Omental fat pad (tissue), 4 donors: ENCODE measurements at places on chromosomes 5 and 9.
A peak's percentile ranks its signal among the peaks of the same experiment; 100 is the strongest.

DNA sequence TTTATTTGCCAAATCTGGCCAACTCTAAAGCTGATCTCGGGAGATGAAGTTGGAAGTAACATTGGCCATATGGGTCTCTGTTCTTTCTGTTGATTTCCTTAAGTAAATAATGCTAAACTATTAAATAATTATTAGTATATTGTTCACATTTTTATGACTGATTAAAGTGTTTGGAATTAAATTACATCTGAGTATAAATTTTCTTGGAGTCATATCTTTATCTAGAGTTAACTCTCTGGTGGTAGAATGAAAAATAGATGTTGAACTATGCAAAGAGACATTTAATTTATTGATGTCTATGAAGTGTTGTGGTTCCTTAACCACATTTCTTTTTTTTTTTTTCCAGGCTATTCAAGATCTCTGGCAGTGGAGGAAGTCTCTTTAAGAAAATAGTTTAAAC lies 9.3 kb upstream of the FGF18 start:
- no peak for DNase-seq

- no peak for DNase-seq
These were observed 36.1 kb upstream of the SLC2A8 start for GRCh38 chr9:127360829-127361228.

- DNase-seq = peak; percentile 58
These were observed 165.0 kb upstream of the ZNF462 start for GRCh38 chr9:106697750-106698502.

DNA sequence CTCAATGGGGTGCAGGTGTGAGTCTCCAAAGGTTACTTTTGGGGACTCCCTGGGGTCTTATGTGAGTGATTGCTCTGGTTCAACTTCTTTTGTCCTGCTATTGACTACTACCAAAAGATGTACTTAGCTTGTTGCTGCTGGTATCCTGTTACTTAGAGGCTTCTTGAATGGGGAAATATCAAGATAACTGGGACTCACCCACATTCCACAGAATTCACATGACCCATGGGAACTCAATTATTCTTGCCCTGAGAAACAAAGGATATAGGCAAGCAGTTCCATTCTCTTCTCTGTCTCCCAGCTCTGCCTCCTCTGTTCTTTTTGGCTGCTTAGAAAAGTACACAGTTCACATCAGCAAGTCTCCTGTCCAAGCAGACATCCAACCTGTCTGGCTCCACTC lies 105.9 kb downstream of the UNC13B start:
- no peak for DNase-seq

- no peak for DNase-seq
These were observed 55.3 kb downstream of the RPS23 start for GRCh38 chr5:82222597-82223574.

- DNase-seq = no peak
These were observed 576 bp downstream of the MAP1B start for GRCh38 chr5:72107901-72108201.

GRCh38 chr5:138739938-138740337 lies 13.3 kb upstream of the CTNNA1 start:
- no peak for DNase-seq

DNA sequence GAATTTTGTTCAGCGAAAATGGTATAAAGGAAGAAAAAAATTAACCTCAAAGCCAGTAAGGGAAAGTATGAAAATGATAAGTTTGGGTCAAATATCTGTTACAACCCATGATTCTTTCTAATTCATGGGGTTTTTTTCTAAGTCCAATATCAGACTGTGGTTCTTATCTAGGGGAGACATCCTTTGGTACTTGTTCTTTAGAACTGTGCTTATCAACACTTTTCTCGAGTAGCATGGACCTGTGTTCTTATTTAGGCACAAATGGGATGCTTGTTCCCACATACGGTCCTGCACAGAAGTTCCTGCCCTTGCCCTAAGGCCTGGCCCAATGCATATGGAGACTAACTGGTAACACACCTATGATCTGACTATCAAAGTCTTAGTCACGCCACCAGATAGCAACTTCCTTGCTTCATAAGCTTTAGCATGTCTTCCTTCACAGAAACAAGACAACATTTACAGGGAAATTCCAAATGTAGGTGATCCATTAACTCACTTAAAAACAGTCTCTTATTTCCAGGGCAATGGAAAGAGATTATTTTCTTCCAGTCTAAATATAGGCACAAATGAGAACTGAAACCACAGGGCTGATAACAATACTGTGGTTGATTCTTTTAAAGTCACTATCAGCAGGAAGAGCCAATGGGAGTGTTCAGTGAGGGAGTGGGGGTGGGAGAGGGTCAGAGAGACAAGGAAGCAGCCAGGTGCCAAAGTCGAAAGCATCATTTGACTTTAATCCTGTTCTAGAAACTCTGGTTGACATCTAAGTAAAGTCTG lies 268.8 kb upstream of the ANKRD55 start:
- no peak for DNase-seq

DNA sequence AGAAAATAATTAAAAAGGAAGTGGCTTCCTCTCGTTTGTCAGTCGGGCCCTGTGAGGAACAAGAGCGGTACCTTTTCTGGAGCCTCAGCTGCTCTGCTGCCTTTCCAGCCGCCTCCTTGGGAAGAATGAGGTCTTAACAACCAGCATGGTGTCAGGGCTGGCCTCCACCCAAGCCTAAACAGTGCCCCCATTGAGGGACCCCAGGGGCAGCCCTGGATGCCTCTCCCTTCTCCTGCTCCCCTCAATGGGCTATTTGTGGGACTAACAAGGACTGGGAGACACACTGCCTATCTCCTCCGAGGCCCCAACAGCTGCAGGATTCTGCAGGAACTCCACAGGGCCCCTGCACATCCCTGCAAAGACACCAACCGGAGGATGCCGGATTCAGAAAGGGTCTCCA lies 155.4 kb upstream of the MAP3K1 start:
- DNase-seq = no peak

DNA sequence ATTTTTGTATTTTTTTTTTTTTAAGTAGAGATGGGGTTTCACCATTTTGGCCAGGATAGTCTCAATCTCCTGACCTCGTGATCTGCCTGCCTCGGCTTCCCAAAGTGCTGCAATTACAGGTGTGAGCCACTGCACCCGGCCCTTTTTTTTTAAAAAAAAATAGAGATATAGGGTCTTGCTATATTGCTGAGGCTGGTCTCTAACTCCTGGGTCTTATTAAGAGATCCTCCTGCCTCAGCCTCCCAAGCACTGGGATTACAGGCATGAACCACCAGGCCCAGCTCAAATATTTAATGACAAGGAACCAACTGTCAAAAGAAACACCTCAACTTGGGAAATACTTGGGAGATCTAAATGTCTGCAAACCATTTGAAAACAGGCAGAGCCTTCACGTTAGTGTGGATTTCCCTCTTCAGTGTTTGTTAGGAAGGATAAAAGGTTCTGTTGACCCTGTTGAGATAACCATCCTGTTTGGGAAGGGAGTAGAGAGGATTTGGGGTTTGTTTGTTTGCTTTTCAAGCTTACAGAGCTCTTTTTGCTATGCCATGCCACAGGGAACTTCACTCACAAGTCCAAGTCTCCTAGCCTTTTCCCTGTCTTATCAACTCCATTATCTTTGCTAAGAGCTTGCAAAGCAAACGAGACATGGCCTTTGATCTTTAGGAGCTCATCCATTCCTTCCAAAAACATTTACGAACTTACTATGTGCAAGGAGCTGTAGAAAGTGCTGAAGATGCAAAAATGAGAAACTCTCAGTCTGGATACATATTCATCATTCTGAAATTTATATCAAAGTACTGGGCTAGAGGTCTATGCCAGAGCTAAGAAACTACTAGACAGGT lies 7.5 kb downstream of the FAXDC2 start:
- DNase-seq = no peak

- no peak for DNase-seq
These were observed 55.6 kb upstream of the MELK start for GRCh38 chr9:36517131-36517530.

DNA sequence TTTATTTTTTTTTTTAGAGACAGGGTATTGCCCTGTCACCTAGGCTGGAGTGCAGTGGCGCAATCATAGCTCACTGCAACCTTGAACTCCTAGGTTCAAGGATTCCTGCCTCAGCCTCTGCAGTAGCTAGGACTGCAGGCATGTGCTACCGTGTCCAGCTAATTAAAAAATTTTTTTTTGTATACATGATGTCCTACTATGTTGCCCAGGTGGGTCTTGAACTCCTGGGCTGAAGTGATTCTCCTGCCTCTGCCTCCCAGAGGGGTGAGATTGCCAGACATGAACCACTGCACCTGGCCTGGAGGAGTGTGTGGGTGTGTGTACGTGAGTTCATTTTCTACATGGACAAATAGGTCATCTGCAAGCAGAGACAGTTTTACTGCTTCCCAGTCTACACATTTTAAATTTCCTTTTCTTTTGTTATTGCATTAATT lies 33.8 kb downstream of the JMY start:
- no peak for DNase-seq

DNA sequence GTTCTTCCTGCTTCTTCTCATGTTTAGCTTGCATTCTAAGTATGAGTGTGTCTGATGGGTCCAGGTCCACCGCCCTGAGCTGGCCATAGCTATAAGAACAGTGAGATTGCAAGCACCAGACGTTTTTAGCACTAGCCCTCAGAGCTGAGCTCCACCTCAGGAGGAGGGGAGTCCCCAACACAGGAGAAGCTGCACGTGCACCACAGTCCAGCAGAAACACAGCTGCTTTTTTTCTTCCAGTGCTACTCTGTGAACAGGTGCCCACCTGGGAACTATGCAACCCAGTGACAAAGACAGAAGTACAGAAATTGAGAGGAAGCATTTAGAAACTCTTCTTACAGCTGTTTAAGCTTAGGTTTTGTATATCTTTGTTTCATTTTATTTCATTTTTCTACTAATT lies 299.4 kb downstream of the MARCHF11 start:
- no peak for DNase-seq

DNA sequence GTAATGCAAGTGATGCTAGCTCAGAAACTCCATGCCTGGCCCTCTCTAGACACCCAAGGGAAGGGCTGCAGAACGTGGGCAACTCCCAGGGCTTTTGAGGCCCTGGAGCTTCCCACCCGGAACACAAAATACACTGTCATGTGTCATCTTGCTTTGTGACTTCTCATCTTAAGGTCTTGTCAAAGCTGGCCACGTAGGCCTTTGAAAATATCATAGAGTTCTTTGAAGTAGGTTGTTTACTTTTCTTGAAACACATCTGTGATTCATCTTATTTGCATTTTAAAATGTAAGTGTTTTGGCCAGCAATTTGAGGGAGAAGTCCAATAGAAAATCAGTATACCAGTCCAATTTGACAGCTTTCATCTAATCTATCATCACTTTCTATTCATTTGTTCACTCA lies 40.2 kb upstream of the PALM2AKAP2 start:
- DNase-seq = no peak

DNA sequence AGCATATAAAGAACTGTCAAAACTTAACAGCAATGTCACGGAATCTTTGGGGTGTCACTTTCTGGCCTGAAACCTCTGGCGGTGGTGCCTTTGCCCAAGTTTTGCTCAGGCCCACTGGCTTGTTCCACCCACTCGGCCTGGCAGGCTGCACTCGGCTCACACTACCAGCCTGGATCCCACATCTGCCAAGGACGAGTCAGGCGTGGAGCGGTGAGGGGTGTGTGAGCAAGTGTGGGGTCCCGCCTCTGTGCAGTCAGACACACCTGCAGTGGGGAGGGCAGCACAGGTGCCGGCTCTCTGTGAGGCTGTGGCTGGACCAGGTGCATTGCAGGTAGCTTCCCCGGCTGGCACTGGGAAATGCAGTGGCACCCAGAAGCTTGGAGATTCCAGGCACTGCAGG lies 40.0 kb downstream of the TSPAN17 start:
- no peak for DNase-seq

DNA sequence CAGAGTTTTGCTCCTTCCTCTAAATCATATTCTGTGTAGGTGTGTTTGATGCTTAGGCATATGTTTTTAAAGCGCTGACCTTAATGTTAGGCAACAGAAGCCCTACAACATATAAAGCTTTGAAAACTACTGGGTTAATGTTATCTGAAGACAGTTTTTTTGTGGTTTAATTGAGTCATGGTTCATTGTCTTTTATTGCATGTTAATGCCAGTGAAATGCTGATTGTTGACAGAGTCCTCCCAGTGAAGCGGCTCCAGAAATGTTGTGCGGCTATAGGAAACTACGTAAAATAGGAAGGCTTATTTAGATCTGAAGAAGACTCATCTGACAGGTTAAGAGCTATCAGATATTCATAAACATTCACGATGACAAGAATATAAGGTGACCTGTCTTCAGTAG lies 424.6 kb downstream of the CCDC171 start:
- no peak for DNase-seq

DNA sequence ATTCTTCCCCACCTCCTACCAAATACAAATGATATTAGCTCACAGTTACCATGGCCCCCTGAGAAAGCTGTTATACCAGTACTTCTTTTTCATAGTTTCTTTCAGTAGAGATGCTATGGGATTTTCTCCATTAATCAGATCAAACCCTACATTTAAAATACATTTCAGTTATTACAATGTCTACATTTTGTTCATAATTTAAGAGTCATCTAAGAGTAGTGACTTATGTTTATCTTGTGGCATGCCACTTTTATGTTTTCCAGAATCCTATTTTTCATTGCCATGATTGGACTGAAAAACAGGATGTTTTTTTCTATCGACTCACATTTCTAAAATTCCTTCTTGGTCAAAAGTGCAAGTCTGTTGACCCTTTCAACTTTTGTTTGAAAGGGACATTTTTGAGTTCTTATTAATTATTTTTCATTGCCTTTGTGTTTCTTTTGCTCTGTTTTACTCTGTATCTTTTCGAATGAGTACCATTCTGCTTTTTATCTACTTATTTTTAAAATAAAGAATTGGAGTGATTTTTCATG lies 77.4 kb upstream of the ANXA1 start:
- no peak for DNase-seq

DNA sequence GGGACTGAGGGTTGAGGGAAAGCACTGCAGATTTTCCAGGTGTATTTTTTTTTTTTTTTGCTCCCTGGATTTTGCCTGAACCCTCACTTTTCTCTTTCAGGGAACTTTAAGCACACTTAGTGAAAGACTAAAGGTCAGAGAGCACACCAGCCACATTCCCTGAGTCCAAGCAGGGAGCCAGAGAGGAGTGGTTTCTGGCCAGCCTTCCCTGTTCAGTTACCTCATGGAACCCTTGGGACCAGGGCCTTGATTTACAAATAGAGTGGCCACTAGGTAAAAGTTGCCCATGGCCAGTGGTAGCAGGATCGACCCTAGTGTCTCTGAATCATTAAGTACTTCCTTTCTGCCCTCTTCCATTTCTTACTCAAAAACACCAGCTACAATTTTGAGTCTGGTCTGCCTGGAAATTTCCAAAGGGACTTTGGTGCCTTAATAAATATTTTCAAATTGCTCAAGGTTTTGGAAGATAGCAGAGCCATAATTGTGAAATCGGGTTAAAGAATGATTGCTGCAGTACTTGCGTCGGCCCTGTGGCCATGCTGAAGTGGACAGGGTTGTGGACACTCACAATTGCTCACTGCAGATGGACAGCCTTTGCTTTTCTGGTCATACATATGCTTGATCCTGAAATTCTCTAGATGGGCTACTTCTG lies 14.5 kb downstream of the PALM2AKAP2 start:
- no peak for DNase-seq

GRCh38 chr5:113281194-113281593 lies 153.6 kb downstream of the TSSK1B start:
- DNase-seq = no peak

- no peak for DNase-seq
These were observed 75.8 kb downstream of the GTF3C4 start for GRCh38 chr9:132745756-132746709.

- DNase-seq = no peak
These were observed 38.4 kb upstream of the CTNNAL1 start for GRCh38 chr9:109051733-109052132.

- DNase-seq = peak; percentile 18
These were observed 53.3 kb upstream of the ANGPTL2 start for GRCh38 chr9:127175764-127176163.
